ENCODE measurements at places on chromosomes 13 and 19.

DNA sequence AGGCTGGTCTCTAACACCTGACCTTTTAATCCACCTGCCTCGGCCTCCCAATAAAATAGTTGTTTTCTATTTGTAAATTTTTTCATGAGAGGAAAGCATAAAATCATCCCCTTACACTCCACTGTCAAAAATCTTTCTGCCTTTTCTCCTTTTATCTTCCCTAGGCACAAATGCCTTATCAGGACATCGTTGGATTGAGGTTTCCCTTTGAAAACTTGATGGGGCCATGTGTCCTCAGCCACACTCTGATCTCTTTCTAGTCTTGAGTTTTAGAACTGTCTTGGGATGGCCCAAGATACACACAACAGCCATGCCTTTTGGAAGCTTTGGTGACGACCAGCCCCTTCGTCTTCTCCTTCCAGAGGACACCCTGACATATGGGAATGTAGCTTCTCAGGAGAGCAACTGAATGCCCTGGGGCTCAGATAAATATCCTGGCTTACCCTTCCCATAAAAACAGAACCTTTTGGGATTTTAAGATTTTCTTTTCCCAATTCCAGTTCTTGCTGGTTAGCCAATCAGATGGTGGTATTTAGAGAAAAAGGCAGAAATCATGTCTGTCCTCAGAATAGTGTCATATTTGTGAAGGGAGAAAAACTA, 112.4 kb downstream of the ZNF429 start:
- no peaks in the 10 kb centered on the region for H3K4me1 ChIP-seq
- no peaks in the 10 kb centered on the region for H3K27me3 ChIP-seq
- H3K27ac ChIP-seq, result no peak overlapping the region

GRCh38 chr13:99383946-99384345, 76.7 kb upstream of the GPR183 start:
- H3K4me1 ChIP-seq, result peaks cover 65% of the 10 kb centered on the region
- no peak for DNase-seq
- H3K4me3 ChIP-seq, result peak overlapping the region; percentile 72
- peaks cover 44% of the 10 kb centered on the region for H3K36me3 ChIP-seq

GRCh38 chr13:61727767-61728166, 312.1 kb upstream of the PCDH20 start:
- DNase-seq, result no peak
- H3K4me1 ChIP-seq, result no peaks in the 10 kb centered on the region
- H3K4me3 ChIP-seq, result no peak overlapping the region
- H3K27ac ChIP-seq, result no peak overlapping the region
- no peaks in the 10 kb centered on the region for H3K36me3 ChIP-seq
- no peaks in the 10 kb centered on the region for H3K27me3 ChIP-seq

DNA sequence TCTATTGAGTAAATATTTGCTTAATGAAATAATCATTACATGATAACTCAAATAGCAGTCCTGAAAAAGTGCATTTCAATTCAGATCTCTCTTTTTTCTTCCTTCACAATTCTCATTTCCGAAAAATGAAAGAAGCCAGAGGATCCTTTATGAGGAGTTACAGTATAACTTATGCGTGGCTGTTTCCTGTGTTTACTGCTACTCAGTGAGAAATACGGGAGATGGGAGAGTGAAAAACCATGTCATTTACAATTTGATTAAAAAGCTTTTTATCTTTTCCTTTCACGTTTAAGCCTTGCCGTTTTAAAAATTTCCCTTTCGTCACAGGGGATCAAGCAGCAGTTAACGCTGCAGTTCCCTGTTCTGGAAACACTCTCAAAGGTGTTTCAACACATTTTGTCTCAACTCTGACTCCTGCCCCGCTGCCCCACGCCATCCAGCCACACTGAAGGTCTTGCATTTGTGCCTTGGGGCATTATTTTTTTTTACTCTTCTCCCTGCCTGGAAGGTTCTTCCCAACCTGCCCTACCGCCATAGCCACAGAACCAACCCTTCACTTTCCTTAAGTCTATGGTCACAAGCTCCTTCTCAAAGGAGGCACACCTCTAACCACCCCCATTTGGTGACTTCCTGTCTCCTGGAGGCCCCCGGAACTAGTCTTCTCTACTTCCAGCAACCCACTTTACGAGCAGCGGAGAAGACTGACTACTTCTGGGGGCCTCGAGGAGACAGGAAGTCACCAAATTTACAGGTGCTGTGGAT, 17.0 kb downstream of the KL start:
- peaks cover 7% of the 10 kb centered on the region for H3K4me1 ChIP-seq
- peak overlapping the region; percentile 74 for H3K4me3 ChIP-seq
- no peak for DNase-seq
- H3K27me3 ChIP-seq, result no peaks in the 10 kb centered on the region
- no peaks in the 10 kb centered on the region for H3K36me3 ChIP-seq

GRCh38 chr19:50836543-50837195, 3.3 kb upstream of the KLK15 start:
- peaks cover 2% of the 10 kb centered on the region for H3K36me3 ChIP-seq
- H3K4me1 ChIP-seq, result peaks cover 18% of the 10 kb centered on the region
- no peak overlapping the region for H3K27ac ChIP-seq
- H3K27me3 ChIP-seq, result peaks cover 63% of the 10 kb centered on the region

DNA sequence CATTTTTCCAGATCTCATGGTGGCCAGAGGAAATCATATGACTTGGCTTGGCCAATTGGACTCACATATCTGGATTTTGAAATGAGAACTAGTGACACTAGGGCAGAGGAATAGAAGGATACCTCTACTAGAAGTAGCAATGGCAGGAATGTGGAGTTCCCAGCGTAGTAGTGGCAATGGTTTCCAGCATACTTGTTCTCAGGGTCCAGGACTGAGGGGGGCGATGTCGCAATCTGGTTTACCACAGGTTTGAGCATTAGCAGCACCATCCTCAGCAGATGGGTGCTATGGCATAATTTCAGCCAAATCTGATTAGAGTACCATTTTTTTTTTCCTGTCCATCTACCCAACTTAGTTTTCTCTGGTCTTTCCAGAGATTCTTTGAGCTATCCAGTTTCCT, 8.1 kb upstream of the SLITRK1 start:
- no peaks in the 10 kb centered on the region for H3K27me3 ChIP-seq
- no peak overlapping the region for H3K4me3 ChIP-seq
- H3K27ac ChIP-seq, result no peak overlapping the region
- no peak for DNase-seq
- no peaks in the 10 kb centered on the region for H3K36me3 ChIP-seq
